Amniotic epithelial cell (primary cell): ENCODE measurements at places on chromosomes 5 and 9.

DNA sequence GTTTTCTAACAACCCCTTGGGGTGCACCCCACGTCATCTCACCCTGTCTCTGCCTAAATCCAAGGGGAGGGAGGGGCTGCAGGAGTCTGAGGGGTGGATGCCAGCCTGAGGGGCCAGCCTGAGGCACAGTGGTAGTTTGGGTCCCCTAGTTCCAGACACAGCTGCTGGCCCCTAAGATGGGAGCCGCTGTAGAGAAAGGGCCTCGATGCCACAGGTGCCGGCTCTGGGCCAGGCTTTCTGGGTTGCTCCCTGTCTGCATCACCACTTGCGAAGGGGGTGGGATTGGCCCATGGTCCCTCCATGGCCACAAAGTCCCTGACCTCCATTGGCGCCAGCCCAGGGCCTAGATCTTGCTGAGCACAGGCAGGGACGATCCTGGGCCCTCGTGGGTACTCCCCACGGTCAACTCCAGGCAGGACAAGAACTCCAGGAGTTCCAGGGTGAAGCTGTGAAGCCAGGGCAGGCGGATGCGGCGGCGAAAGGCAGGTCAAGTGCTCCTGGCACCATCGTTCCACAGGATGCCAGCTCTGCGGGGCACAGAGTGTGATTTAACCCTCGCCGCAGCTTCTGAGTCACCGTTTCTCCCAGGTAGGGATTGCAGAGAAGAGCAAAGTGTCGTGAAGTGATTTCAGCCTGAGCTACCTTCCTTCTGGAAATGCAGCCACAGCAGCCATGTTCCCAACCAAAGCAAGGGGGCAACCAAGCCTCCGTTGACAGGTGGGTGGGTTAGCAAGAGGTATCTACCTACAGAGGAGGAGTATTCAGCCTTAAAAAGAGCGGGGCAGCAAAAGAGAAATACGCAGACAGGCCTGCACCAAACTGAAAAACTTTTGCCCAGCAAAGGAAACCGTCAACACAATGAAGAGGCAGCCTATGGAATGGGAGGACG, 41.6 kb upstream of the EXOC3 start:
- DNase-seq: no peak

GRCh38 chr5:9557696-9558095, 11.8 kb upstream of the SEMA5A start:
- peak; percentile 69 for DNase-seq

- DNase-seq: no peak
Measured at GRCh38 chr5:148607406-148607805, 46.9 kb downstream of the HTR4 start.

DNA sequence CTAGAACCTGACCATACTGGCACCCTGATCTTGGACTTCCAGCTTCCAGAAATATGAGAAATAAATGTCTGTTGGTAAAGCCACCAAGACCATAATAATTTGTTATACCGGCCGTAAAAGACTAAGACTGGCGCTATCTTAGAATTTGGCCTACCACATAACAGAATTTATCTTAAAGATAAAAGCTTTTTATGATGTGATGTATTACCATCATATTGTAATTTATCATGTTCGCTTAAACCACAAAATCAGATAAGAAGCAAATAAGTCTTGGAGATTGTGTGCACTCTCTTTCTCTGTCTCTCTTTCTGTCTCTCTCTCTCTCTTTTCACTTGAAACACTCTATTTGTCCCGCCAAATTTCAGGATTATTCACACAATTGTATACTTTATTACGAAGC, 35.6 kb downstream of the FST start:
- DNase-seq: peak; percentile 87

DNA sequence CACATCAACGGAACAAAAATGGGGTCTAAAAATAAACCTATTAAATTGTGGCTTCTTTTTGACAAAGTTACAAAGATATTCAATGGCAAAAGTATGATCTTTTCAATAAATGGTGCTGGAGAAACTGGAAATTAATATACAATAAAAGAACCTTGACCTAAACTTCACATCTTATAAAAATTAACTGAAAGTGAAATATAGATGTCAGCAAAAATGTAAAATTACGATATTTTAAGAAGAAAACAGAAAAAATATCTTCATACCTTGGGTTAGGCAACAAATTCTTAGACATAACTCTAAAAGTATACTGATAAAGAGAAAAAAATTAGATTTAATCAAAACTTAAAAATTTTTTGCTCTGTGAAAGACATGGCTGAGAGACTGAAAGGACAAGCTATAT, 1909.5 kb upstream of the CDH9 start:
- DNase-seq: no peak

DNA sequence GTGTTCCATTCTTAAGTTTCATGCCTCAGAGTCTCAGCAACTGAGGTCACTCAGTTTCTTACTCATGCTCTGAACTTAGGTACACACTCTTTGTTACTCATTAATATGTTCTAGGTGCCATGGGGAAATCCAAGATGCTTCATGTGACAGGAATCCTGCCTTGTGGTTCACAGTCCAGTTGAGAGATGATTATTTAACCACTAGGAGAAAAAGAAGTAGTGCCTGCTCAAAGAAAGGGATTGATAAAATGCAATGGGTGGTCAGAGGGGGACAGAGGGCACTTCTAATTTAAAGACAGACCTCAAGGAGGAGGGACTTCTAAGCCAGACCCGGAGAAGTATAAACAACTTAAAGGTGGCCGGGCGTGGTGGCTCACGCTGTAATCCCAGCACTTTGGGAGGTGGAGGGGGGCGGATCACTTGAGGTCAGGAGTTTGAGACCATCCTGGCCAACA, 69.0 kb downstream of the UGCG start:
- peak; percentile 99 for DNase-seq

DNA sequence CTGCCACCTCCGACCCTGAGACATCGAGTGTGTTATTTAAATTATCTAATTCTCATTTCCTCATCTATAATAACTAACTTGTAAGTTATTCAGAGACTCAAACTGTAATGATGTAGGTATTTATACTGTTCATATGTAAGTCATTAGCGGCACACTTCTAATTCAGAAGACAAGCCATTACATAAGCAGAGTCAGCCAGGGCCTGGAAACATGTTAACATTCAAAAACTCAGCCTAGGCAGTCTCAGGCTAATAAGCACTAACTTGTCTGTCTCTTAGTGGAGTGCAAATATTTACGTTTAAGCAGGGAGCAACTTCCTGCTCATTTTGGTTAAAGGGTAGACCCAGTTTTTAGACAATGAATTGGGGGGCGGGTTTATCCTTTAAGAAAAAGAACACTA, 598.4 kb downstream of the ACTL7B start:
- no peak for DNase-seq

- DNase-seq: no peak
Measured at GRCh38 chr9:136297016-136297691, 6.7 kb downstream of the CCDC187 start.

DNA sequence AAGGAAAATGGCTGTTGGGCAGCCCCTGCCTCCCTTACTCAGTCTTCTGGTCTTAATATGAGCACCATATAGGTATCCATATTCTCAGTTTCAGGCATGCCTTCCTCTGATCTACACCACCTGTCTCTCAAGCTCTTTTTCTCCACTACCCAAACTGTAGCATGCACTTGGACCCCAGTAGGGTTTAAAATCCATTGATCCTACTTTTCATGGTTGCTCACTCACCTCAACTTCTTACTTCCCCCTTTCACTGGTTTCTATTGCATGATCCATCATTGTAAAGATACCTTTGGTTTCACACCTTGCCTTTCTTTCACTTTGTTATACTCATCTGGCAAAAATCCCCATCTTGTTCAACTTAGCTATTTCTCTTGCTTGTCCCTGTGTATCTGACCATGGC, 159.4 kb downstream of the KDM4C start:
- DNase-seq: no peak

GRCh38 chr5:171701100-171701541, 84.5 kb upstream of the SMIM23 start:
- DNase-seq: no peak

- DNase-seq: peak; percentile 57
Measured at GRCh38 chr9:4489919-4490704, at the start of gene SLC1A1. SLC1A1 (plus strand) TSS chr9:4490468; CDS start chr9:4490680, 212 bp downstream.

DNA sequence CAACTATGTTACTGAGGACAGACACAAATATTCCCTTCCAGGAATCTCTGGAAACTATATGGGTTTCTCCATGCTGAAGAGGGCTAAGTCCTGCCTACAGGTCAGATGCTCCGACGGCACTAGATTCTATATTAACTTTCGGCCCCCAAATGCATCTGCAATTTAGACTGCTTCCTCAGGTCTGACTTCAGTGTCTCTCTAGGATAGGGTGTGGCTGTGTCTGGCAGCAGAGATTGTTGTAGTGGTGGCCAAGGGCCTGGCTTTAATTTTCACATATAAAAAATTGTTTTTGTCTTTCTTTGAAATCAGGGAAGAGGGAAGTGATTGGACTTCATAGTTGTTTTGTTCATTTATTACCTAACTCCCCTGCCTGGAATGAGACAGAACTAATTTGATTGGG, 101.8 kb downstream of the PJA2 start:
- no peak for DNase-seq

GRCh38 chr9:123597876-123598556, 242.0 kb downstream of the CRB2 start:
- no peak for DNase-seq

DNA sequence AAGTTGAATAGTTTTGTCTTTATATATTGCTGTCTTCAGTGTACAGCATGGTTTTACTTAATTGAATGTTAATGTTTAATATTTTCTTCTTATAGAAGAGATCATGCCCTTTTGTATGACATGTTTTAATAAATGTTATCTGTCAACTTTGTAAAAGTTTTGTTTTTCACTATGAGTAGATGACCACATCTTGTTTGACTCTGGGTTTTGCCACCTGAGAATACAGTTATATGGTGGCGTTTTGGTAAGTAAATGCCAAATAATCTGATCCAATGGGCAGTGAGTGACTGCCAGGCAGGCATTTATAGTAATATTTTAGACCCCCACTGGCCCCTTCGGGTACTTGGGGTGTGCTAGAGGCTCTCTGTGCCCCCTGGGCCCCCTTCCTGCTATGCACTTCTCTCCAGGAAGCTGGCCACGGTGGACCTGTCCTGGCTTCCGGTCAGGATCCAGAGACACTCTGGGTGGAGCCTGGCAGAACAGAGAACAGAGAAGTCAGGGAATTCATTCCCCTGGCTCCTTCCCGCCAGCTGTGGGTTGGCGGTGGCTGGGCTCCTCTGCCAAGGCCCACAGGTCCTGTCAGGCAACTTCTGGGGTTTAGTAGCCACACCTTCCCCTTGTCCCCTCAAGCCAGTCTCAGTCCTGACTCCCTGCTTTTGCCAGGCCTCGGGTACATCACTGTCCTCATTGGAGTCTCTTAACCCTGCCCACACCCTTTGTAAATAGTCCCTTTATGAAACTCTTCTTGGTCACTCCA, 22.2 kb upstream of the ZBTB34 start:
- DNase-seq: no peak

DNA sequence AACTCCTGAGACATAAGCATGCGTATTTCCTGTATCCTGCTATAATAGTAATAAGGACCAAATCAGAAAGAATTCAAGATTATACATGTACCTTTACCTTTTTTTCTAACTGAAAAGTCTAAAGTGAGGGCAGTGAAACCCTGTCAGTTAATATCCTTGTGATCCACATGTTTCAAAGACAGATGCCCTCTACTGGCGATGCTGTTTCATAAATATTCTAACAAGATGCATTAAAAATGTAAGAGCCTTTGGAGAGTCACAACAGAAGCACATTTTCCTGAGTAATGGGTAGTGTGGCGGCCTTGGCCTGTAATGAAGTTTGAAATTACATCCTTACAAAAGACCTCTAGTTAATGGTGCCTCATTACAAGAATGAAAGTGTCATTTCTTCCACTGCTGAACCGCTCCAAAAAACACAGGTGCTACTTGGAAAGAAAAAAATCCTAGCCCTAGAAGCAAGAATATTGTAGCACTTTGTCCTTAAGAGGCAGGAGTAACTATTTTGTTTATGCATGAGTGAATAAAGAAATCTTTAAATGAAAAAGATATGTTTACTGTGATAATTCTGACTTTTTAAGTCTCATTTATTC, 232.6 kb downstream of the EPB41L4A start:
- DNase-seq: peak; percentile 53

GRCh38 chr5:160477266-160477970, 55.8 kb downstream of the PTTG1 start:
- no peak for DNase-seq

DNA sequence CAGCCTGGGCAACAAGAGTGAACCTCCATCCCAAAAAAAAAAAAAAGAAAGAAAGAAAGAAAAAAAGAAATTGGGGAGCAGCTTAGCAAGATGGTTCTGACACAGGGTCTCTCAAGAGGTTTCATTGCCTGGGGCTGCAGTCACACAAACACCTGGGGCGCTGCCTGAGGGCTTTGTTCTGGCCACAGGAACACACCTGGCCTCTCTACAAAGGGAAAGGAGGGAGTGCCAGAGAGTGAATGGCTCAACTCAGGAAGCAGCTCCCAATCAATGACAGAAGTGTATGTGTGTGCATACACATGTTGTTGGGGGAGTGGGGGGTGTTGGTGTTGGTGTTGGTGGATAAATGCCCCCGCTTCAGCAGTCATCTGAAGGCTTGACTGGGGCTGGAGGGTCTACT, 32.4 kb upstream of the CTNNA1 start:
- DNase-seq: no peak

DNA sequence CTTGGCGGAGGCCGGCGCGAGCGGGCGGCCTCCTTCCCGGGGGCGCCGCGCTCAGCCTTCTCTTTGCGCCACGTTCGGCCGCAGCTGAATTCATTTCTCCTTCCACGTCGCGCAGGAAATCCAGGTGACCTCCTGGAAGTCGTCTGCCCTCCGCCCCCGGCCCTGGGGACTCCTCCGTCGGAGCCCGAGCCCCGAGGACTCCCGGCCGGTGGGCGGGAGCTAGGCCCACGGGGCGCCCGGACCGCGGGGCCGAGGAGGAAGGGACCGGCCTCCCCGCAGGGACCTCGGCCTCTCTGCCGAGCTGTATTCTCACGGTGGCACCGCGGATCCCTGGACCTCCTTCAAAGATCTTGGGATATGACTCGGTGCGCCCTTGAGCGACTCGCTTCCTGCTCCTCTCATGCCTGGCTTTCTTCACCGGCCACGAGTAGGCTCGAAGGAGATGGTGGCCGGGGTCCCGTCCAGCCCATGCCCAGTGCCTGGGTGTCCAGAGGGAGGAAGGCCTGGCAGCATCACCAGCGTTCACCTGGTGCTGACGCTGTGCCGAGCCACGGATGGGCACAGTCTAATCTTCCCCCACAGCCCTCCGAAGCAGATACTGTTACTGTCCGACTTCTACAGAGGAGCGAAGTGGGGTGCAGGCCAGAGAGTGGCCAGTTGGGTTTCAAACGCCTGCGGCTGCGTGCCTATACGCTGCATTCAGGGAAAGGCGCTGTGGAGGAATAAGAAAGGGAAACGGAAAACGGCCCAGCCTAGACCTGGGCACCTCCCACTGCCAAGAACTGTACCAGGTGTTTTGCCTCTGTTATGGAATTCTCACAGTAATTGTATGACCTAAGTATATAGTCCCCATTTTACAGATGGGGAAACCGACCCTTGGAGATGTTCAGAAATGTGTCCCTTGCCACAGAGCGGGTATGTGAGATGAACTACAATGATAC, 47.3 kb downstream of the PAX5 start:
- no peak for DNase-seq
